ENCODE measurements at places on chromosomes 3 and 15.
A peak's percentile ranks its signal among the peaks of the same experiment; 100 is the strongest.

DNA sequence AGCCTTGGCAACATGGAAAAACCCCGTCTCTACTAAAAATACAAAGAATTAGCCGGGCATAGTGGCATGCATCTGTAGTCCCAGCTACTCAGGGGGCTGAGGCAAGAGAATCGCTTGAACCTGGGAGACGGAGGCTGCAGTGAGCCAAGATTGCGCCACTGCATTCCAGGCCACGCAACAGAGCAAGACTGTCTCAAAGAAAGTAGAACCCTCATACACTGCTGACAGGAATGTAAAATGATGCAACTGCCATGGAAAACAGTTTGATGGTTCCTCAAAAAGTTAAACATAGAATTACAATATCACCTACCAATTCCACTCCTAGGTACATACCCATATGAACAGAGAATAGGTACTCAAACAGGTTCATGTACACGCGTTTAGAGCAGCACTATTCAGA is 158.9 kb downstream of the TBC1D5 start:
- peak; percentile 71 for DNase-seq

DNA sequence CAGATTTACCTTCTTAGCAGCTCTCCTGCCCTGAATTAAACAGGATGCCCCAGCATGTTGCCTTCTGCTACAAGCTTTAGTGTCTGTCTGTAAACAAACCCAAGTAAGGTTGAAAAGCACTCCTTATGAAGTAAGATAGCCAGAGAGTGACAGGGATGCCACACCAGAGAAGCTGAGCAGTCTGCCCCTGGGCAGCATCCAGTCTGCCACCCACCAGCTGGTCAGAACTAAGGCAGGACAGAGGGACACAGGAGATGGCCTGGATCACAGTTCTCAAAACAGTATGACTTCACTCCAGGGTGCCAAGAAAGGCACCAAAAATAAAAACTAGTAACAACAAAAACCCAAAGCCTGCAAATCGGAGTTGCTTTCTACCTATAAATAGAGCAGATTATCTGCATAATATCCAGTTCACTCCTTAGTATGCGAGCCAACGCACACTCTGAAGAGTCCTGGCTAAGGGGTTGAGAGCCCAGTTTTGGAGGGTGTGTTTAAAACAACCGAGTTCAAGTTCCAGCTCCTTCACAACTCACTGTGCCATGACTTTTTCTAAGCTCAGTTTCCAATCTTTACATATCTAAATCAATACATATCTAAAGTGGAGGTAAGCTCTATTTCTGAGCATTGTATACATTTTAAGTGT is 198.9 kb downstream of the KCNMB2 start:
- no peak for DNase-seq

DNA sequence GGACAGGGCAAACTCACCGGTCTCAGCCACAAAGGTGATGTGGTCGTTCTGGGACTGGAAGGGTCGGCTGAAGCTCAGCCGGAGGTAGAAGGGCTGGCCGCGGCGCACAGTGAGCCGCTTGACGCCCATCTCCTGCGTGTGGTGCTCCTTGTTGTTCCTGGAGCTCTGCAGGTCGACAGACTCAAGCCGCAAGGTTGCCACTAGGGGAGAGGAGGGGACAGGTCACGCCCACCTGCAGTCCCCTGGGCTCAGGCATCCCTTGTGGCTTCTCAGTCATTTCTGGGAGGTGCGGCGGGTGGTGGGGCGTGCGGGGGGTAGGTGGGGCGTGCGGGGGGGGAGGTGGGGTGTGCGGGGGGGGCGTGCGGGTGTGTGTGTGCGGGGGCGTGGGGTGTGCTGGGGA is 26.7 kb upstream of the TGM5 start:
- DNase-seq: no peak

DNA sequence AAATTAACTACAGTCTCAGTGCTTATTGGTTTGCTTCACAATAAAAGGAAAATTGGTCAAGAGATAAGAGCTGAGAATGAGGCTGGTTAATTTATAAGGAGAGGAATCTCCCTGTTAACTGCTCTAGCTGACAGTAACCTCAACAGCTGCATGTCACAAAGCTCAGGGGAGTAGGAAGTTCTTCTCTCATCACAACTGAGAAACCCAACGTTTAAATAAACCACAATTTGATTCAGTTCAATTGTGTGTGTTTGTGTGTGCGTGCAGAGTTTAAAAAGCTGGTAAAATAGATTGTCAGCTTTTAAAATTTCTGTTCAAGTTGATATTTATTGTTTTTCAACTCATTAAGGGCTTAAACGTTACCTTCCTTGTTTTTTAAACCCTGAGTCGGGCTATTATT is 3.5 kb upstream of the TGFBR2 start:
- DNase-seq: peak; percentile 59

DNA sequence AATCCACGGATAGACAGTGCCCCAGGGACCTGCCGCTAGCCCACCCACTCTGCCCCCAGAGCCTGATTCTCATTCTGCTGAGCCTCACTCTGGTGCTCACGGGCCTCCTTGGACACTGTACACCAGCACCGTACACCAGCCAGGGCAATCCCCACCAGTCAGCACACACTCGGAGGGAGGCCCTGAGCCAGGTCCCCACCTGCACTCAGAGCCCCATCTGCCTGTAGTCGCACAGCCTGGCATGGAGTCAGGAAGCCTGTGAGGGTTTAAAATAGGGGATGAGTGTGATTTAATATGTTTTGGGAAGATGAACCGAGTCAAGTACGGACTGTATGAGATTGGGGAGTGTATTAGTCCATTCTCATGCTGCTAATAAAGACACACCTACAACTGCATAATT is 223.0 kb downstream of the SLCO3A1 start:
- DNase-seq: no peak

- DNase-seq: no peak
Observed at GRCh38 chr3:101868534-101869464, 19.5 kb downstream of the NFKBIZ start.

Measured in HL-60 (cell line).